ENCODE measurements at places on chromosomes 7 and 10. TPM values are rescaled to one million over a fixed set of nuclear protein-coding genes. Genes with fewer than 3 reads are reported as not detected.

DNA sequence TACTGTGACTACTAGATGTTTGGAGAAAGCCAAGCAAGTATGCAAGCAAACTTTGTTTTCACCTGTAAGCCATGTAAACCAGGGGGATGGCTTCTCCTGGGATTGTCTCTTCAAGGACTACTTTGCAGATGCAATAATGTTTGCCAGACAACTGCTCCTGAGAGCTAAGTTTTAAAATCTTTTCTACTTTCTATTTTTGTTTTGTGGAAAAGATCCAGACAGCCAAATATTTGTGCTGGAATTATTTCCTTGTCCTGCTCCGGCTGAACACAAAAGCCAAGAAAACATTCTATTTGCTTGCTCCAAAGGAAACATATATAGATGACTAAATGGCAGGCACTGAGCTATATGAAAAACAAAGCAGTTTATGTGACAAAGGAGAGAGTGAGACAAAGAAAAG, 51.6 kb downstream of the TFPI2 start:
- no peaks in the 10 kb centered on the region for H3K4me1 ChIP-seq
- H3K27me3 ChIP-seq: no peaks in the 10 kb centered on the region
- H3K4me3 ChIP-seq: no peak overlapping the region
- no peaks in the 10 kb centered on the region for H3K36me3 ChIP-seq
- DNase-seq: no peak

- H3K36me3 ChIP-seq: no peaks in the 10 kb centered on the region
- H3K4me1 ChIP-seq: no peaks in the 10 kb centered on the region
- H3K27ac ChIP-seq: no peak overlapping the region
- H3K4me3 ChIP-seq: no peak overlapping the region
Measured at GRCh38 chr7:12884856-12885440, 197.5 kb downstream of the ARL4A start.

Gene PAPOLB
- not detected for polyA plus RNA-seq

DNA sequence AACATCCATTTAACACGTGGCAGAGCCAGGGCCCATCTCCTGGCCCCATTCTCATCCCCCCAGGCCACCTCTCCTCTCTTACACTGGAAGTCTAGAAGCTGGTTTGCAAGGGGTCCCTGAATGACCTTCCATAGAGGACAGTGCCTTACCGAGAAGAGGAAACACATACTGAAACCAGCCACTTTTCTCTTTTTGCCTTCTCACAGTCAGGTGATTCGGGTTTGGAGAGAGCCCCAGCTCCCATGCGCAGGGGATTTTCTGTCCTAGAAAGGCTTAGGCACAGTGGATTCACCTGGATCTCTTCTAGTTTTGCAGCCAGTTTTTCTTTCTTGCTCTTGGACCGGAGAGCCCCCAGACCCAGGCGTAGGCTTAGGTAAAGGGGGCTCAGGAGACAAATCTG, 334.1 kb upstream of the C7orf33 start:
- no peaks in the 10 kb centered on the region for H3K4me1 ChIP-seq
- H3K27ac ChIP-seq: no peak overlapping the region
- H3K27me3 ChIP-seq: no peaks in the 10 kb centered on the region
- H3K36me3 ChIP-seq: no peaks in the 10 kb centered on the region
- no peak for DNase-seq
- no peak overlapping the region for H3K4me3 ChIP-seq

GRCh38 chr7:15214976-15215375, 312.4 kb upstream of the DGKB start:
- no peak overlapping the region for H3K27ac ChIP-seq
- no peaks in the 10 kb centered on the region for H3K36me3 ChIP-seq
- no peaks in the 10 kb centered on the region for H3K4me1 ChIP-seq

GRCh38 chr10:92240289-92241157, 50.4 kb downstream of the CPEB3 start:
- H3K4me3 ChIP-seq: peak overlapping the region; percentile 69
- DNase-seq: peak; percentile 79
- H3K27ac ChIP-seq: peak overlapping the region; percentile 97
- H3K27me3 ChIP-seq: no peaks in the 10 kb centered on the region
- H3K36me3 ChIP-seq: no peaks in the 10 kb centered on the region

GRCh38 chr7:30709549-30709948, 27.3 kb upstream of the CRHR2 start:
- no peak overlapping the region for H3K4me3 ChIP-seq
- DNase-seq: no peak
- H3K4me1 ChIP-seq: peaks cover 22% of the 10 kb centered on the region
- no peaks in the 10 kb centered on the region for H3K27me3 ChIP-seq

Gene NUDT13
- 1.7 TPM for polyA plus RNA-seq

Gene SCRN1
- 44.4 TPM for polyA plus RNA-seq

GRCh38 chr7:78176171-78176570, 377.6 kb downstream of the PHTF2 start:
- no peak overlapping the region for H3K27ac ChIP-seq
- H3K4me1 ChIP-seq: peaks cover 8% of the 10 kb centered on the region
- H3K36me3 ChIP-seq: no peaks in the 10 kb centered on the region
- no peak overlapping the region for H3K4me3 ChIP-seq
- no peaks in the 10 kb centered on the region for H3K27me3 ChIP-seq

Gene GHRHR
- polyA plus RNA-seq: not detected

GRCh38 chr10:63665670-63666134, 144.5 kb downstream of the REEP3 start:
- no peak overlapping the region for H3K27ac ChIP-seq
- no peaks in the 10 kb centered on the region for H3K36me3 ChIP-seq
- H3K27me3 ChIP-seq: no peaks in the 10 kb centered on the region
- H3K4me3 ChIP-seq: no peak overlapping the region
- no peaks in the 10 kb centered on the region for H3K4me1 ChIP-seq

Gene NPSR1
- polyA plus RNA-seq: not detected

Gene LOXL4
- 3.1 TPM for polyA plus RNA-seq

Gene HOXA9
- not detected for polyA plus RNA-seq

Gene CEP55
- 3.1 TPM for polyA plus RNA-seq

DNA sequence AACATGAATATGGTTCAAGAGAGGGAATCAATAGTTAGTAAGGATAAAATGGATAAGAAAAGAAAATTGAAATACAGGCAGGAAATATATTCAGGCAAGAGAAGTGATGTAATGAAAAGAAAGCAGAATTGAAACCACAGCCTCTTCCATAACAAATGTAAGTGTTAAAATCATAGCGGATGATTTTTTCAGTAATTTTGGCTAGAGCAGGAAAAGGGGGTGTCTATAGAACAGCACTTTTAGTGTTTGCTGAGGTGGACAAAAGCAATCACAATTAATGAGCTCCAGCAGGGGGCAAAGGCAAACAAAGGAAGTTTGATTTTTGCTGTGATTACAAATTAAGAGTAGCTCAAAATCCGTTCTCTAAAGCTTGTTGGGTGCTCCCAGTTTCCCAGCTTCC, 79.0 kb downstream of the TRIL start:
- H3K4me1 ChIP-seq: no peaks in the 10 kb centered on the region
- peaks cover 3% of the 10 kb centered on the region for H3K27me3 ChIP-seq
- H3K36me3 ChIP-seq: no peaks in the 10 kb centered on the region
- no peak for DNase-seq

GRCh38 chr10:50291261-50291850, 40.0 kb upstream of the ASAH2 start:
- H3K27me3 ChIP-seq: no peaks in the 10 kb centered on the region
- H3K4me3 ChIP-seq: no peak overlapping the region
- H3K36me3 ChIP-seq: no peaks in the 10 kb centered on the region

DNA sequence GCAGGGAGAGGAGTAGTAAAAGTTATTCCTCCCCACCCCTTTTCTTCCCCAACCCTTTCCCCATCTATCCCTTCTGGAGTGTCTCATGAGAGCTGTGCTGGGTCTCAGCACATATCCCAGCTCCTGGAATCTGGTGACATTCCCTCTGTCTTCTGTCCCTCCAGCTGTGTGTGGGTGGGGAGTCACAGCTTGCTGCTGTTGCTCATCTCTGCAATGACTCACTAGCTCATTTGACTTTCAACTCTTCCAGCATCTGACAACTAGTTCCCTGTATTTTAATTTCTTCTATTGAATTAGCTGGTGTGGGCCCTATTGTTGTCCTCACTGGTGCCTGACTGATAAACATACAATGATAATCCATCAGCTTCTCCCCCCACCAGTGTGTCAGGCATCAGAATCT, 198.9 kb upstream of the AUTS2 start:
- no peaks in the 10 kb centered on the region for H3K27me3 ChIP-seq
- H3K4me1 ChIP-seq: no peaks in the 10 kb centered on the region
- H3K27ac ChIP-seq: no peak overlapping the region
- no peak overlapping the region for H3K4me3 ChIP-seq
- peak; percentile 22 for DNase-seq
- no peaks in the 10 kb centered on the region for H3K36me3 ChIP-seq

GRCh38 chr10:61452655-61453641, at the start of gene TMEM26:
TSS of gene TMEM26 (minus strand) at chr10:61453381. CDS start at chr10:61453081, 300 bp downstream.
- peak; percentile 51 for DNase-seq
- H3K27ac ChIP-seq: no peak within 1 kb of the TSS
- peak within 1 kb of the TSS; percentile 69 for H3K4me3 ChIP-seq

DNA sequence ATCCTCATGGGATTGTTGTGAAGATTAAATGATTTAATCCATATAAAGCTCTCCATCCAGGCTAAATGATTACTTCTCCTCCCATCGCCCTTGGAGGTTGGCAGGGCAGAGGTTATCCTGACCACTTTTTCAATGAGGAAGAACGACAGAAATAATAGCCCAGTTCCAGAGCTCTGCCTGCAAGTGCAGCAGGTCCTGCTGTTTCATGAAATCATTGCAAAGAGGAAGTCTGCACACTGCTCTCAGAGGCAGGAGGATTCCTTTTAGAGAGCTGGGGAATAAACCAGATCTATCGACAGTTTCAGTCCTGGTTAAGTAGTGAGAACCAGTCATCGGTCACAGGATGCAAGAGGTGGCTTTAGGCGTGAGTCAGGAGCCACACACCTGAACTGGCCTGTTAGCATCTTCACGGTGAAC, 25.0 kb upstream of the CDH23 start:
- H3K4me3 ChIP-seq: no peak overlapping the region
- no peaks in the 10 kb centered on the region for H3K36me3 ChIP-seq
- H3K27me3 ChIP-seq: no peaks in the 10 kb centered on the region
- DNase-seq: no peak
- no peaks in the 10 kb centered on the region for H3K4me1 ChIP-seq

GRCh38 chr7:17307000-17307399, 8.5 kb downstream of the AHR start:
- H3K4me3 ChIP-seq: no peak overlapping the region
- no peaks in the 10 kb centered on the region for H3K36me3 ChIP-seq
- no peak overlapping the region for H3K27ac ChIP-seq
- H3K27me3 ChIP-seq: no peaks in the 10 kb centered on the region

DNA sequence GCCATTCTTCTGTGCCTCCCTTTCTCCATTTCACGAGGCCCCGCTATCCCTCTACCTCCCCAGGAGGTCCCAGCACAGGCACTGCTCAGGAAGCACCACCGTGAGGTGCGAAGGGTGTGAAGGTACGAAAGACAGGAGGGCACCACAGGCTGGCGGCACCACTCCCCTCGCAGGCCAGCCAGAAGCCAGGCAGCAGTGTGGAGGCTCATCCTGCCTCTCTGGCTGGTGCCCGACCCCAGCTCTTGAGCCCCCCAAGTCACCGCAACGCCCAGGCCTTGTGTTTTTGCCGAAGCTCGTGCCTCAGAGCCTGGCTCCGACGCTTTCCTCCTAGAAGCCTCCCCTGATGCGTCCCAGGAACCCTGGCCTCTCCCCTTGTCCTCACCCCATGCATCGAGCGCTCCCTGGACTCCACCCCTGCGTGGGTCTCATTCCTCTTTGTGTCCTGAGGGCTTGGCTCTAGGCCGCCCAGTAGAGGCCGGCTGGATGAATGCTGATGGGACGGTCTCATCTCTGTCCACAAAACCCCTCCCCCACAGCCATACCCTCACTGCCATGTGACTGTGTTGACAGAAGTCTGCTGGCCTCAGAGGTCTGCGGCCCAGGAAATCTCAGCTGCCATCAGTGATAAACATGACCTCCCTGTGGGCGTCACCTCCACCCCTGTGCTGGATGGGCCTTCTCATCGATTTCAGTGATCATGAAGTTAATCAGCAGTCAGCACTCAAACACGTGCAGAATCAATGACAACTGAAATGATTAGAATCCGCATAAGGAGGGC, 19.3 kb downstream of the BRI3 start:
- H3K36me3 ChIP-seq: no peaks in the 10 kb centered on the region
- peaks cover 37% of the 10 kb centered on the region for H3K4me1 ChIP-seq
- no peak for DNase-seq
- H3K4me3 ChIP-seq: no peak overlapping the region
- peak overlapping the region; percentile 62 for H3K27ac ChIP-seq

DNA sequence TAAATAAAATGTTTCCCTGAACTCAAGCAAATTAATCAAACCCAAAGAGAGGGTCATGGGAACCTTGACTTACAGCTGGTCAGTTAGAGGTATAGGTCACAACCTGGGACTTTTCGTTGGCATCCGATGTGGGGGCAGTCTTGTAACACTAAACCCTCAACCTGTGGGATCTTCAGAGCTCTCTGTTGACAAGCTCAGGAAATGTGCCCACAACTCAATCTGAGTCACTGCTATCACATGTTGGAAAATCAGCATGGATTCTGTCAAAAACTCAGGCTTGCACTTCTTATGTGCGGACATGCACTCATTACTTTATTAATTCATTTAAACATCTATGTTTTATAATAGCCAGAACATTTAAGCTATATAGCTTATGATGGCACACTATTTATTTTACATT, 424.6 kb upstream of the SORCS1 start:
- H3K27ac ChIP-seq: no peak overlapping the region
- no peak overlapping the region for H3K4me3 ChIP-seq

- H3K36me3 ChIP-seq: no peaks in the 10 kb centered on the region
- H3K27me3 ChIP-seq: peaks cover 6% of the 10 kb centered on the region
- H3K4me3 ChIP-seq: no peak overlapping the region
Measured at GRCh38 chr7:50448823-50449222, 1.3 kb downstream of the FIGNL1 start.

GRCh38 chr7:45623740-45624391, 49.7 kb downstream of the ADCY1 start:
- no peaks in the 10 kb centered on the region for H3K36me3 ChIP-seq
- H3K4me1 ChIP-seq: no peaks in the 10 kb centered on the region
- no peaks in the 10 kb centered on the region for H3K27me3 ChIP-seq
- no peak for DNase-seq
- H3K4me3 ChIP-seq: no peak overlapping the region

Gene SSC4D
- polyA plus RNA-seq: 28.2 TPM

GRCh38 chr10:101829561-101830315, 11.5 kb upstream of the OGA start:
- no peaks in the 10 kb centered on the region for H3K36me3 ChIP-seq
- peak overlapping the region; percentile 80 for H3K27ac ChIP-seq
- peaks cover 15% of the 10 kb centered on the region for H3K4me1 ChIP-seq
- peak overlapping the region; percentile 26 for H3K4me3 ChIP-seq
- peak; percentile 84 for DNase-seq
- H3K27me3 ChIP-seq: no peaks in the 10 kb centered on the region

DNA sequence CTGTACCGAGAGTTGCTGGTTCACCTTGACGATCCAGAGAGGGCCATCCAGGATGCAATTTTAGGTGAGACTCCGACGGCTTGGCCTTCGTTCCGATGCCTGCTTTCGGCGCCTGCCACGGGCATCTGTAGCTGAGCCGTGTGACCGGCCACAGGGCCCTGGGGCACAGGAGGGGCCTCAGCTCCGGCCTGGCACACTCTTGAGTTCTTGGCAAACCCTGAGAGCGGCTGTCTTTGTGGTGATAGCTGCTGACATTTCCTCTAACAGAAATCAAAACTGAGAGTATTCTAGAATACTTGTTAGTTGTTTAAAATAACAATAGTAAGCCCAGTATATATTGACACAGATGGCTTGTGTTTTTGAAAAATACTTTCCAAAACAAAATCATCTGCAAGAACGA, 52.2 kb upstream of the SUN1 start:
- H3K4me1 ChIP-seq: no peaks in the 10 kb centered on the region
- H3K27ac ChIP-seq: no peak overlapping the region
- H3K27me3 ChIP-seq: no peaks in the 10 kb centered on the region
- H3K4me3 ChIP-seq: no peak overlapping the region
- no peak for DNase-seq

Data from cardiac muscle cell (in vitro differentiated cells and primary cell).